ENCODE measurements at places on chromosomes 13 and 19. TPM values are rescaled to one million over a fixed set of nuclear protein-coding genes. Genes with fewer than 3 reads are reported as not detected.

Gene CD22
- total RNA-seq, result not detected

Gene FSD1
- total RNA-seq, result 15.0 TPM

Gene PRR19
- total RNA-seq, result 1.4 TPM

GRCh38 chr19:8532225-8532624, 18.3 kb upstream of the ZNF414 start:
- DNase-seq, result no peak

- no peak for DNase-seq
Observed at GRCh38 chr13:73187106-73187505, 128.3 kb downstream of the KLF5 start.

- no peak for DNase-seq
Observed at GRCh38 chr19:45814166-45814780, 835 bp downstream of the RSPH6A start.

DNA sequence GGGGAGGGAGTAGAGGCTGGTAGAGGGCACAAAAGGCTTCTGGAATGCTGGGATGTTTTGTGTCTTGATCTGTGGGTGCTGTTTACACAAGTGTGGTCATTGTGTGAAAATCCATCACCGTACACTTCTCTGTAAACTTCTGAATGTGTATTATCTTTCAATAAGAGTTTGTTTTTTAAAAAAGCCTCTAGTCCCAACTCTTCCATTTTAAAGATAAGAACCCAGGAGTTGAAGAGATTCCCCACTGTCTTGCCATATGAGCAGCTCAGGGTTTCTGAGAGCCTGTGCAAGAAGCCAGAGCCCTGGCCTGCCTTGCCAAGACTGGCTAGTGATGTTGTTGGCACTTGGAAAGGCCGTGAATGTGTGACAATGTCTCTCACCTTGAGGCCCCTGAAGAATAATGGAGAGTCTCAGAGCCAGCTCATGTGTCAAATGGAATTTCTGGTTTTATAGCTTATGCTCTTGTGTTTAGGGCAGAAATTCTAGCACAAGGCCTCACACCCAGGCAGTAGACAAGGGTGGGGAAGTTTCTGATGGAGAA, 57.5 kb upstream of the NPAS1 start:
- DNase-seq, result no peak

DNA sequence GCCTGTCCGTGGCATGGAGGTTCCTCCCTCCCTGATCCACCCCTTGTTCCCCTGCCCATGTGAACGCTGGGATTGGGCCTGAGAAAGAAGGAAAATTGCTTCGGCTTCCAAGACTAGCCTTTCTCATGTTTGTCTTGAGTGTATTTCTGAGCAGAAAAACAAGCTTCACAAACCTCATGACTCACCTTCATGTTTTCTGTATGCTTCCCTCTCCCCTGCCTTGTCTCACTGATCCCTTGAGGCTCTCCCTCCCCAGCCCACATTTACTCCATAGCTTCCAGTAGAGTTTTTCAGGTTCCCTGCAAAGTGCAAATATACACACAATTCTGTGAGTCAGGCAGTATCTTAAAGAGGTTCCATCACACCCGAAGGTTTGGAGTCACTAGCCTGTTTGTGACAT, 572.4 kb downstream of the UQCRFS1 start:
- DNase-seq, result no peak

GRCh38 chr19:13974073-13974472, 21.8 kb downstream of the DCAF15 start:
- DNase-seq, result no peak

GRCh38 chr19:54415901-54416673, 823 bp downstream of the TTYH1 start:
- no peak for DNase-seq

DNA sequence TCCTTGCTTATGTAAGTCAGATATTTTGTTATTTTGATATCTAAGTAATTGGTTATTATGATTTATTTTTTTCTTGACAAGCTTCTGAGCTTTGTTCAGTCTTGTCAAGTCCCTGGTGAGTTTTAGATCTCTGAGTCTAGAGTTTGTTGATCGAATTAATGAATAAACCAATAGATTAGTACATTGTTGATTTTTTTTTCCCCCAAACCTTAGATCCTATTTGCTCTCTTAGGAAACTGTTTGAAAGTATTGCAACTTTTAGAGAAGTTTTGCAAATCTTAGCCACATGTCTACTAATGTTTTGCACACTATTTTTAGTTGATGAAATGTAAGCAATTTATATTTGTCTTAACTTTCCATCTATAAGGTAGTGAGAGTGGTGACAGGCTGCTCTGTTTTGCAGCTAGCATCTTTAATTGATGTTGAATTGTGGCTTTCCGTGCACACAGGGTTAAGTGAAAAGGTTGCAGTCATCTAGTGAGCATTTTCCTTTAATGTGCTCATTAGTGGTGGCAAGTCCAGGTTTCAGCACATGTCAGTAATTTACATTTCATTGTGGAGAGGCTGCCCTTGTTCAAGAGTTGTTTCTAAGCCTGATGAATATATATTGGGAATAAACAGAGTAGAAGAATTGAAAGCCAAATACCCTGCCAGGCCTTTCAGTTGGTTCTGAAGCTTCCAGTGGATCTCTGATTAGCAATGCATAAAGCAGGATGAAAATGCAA, 86.3 kb downstream of the PCCA start:
- DNase-seq, result no peak

All from astrocyte (in vitro differentiated cells and primary cell).